ENCODE measurements at places on chromosomes 7 and 10.

- no peak for DNase-seq
Observed at GRCh38 chr10:30412901-30413300, 21.1 kb upstream of the MAP3K8 start.

GRCh38 chr7:90834771-90835170, 238.7 kb downstream of the CDK14 start:
- DNase-seq = no peak

DNA sequence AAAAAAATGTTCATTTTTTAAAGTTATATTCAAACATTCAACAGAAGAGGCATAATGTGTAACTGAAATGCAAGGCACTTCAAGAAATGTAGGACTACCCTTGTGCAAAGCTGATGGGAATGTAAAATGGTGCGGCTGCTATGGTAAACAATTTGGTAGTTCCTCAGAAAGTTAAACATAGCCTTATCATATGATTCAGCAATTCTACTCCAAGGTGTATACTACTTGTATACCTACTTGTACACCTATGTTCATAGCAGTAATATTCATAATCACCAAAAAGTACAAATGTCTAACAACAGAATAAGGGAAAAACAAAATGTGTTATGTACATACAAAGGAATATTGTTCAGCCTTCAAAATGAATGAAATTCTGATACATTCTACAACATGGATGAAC, 37.3 kb downstream of the TET1 start:
- DNase-seq = no peak

GRCh38 chr10:93991596-93992284, 2.0 kb upstream of the PLCE1 start:
- peak; percentile 27 for DNase-seq

GRCh38 chr7:36635091-36635490, 89.2 kb downstream of the AOAH start:
- DNase-seq = no peak

DNA sequence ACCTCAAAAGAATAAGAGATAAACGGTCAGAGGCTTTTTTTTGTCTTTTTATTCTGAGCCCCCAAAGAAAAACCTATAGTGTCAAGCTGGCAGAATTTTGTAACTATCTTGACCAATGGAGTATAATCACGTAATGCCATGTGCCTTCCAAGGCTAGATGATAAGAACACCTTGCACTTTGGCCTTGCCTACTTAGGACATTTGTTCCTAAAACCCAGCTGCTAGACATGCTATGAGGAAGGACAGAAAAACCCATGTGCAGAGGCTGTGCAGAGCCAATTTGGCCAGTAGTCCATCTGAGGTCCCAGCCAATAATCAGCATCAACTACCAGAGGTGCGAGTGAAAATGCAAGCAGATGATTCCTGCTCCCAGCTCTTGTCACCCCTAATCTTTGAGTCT, 69.9 kb downstream of the EPDR1 start:
- no peak for DNase-seq

DNA sequence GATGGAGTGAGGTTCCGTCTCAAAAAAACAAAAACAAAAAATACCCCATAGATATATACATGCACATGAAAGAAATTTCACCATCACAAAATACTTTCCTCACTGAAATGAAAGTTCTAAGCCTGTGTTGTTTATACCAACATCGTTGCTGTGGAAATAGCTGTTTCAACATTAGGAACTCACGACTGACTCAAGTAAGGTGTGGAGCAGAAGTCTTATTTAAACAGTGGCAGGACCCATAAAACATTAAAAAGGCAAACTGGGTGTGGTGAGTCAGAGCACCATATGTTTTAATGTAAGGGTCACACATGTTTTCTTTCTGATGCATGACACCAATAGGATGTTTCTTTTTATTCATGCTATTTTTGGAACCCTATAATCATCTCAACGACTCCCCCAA, 48.3 kb downstream of the BAIAP2L1 start:
- DNase-seq = peak; percentile 67

DNA sequence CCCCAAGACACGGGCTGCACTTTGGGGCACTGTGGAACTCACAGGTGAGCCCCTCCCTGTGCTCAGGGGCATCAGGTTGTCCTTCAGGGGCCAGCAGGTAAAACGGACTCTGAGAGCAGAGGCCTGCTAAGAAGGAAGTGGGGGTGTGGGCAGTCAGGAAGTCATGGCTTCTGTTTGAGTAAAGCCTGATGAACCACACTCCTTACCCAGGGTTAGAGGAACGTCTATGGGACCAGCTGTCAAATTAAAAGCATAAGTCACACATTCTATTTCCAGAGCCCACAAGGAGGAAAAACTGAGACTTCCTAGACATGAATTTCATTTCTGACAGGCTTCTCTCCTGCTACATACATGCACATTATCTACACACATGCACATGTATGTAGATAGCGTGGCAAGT, 616.4 kb downstream of the SDK1 start:
- no peak for DNase-seq

DNA sequence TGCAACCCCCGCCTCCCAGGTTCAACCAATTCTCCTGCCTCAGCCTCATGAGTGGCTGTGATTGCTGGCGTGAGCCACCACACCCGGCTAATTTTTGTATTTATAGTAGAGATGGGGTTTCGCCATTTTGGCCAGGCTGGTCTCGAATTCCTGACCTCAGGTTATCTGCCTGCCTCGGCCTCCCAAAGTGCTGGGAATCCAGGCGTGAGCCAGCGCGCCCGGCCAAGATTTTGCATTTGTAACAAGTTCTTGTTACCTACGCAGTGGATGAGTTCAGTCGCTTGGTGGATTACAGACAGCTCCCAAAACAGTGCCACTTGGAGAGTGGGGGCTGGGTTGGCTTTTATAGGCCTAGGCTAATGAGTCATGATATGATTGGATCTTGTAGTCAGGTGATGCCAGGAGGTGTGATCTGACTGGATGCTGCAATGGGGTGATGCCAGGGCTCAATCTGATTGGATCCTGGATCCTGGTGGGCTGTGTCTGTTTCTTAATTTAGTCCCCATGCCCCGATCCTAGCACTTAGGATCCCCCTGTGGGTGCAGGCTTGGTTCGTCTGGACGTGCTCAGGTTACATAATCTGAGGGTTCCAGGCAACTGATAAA, 20.3 kb downstream of the SBDS start:
- no peak for DNase-seq

GRCh38 chr7:69598487-69599285, 411 bp downstream of the AUTS2 start:
- DNase-seq = no peak

DNA sequence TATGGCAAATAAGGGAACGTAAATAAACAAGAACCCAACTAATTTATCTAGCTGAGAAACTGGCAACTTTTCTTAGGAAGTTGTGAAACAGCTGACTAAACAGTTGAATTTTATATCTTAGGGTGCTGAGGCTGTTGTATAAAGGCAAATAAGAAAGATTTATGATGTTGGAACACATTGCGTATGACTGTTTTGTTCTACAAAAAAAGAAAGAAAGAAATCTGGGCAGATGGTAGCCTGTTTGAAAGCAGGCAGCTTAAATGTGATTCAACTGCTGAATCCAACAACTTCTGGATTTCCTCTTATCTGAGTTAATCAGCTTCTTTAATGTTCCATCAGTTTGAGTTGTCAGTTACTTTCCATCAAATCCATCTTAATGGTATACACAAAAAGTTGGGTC, 214.5 kb downstream of the SNX13 start:
- no peak for DNase-seq

DNA sequence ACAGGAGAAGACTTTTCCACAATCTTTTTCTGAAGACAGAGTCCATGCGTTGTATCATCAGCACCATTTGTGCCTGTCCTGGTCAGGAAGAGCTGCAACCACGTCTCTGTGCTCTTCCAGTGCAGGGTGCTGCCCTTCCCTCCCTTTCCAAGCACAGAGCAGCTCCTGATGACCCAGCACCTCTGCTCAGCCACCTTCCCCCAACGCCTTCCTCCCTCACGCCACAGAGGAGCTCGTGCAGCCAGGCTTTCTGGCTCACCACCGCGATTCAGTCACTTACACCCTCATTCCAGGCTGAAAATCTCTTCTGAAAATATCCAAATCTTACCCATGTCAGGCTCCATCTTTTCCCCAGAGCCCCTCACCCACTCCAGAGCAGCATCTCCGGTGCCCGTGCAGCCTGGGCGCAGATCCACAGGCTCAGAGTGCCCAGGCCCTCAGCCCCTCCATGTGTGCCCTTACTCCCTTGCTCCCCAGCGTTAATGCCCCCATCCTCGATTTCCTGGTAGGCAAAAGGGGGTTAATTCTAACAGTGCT, 181.5 kb downstream of the DIP2C start:
- DNase-seq = no peak

- no peak for DNase-seq
Observed at GRCh38 chr7:135774284-135774683, 25.7 kb upstream of the FAM180A start.

DNA sequence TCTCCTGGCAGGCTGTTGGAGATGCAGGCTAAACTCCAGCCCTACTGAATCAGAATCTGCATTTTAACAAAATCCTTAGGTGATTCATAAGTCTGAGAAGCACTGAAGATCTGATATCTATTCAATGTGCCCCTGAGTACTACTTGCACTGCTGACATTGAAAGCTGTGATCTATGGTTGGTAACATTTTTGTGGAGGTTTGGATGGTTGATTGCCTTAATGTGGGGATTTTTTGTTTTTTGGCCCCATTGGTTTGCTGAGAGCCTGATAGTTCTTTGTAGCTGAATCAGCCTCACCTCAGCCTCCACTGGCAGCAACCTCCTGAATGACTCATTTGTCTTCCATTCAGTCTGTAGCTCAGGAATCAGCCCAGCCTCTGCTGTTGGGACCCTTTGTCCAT, 14.7 kb upstream of the LRRN3 start:
- DNase-seq = no peak

DNA sequence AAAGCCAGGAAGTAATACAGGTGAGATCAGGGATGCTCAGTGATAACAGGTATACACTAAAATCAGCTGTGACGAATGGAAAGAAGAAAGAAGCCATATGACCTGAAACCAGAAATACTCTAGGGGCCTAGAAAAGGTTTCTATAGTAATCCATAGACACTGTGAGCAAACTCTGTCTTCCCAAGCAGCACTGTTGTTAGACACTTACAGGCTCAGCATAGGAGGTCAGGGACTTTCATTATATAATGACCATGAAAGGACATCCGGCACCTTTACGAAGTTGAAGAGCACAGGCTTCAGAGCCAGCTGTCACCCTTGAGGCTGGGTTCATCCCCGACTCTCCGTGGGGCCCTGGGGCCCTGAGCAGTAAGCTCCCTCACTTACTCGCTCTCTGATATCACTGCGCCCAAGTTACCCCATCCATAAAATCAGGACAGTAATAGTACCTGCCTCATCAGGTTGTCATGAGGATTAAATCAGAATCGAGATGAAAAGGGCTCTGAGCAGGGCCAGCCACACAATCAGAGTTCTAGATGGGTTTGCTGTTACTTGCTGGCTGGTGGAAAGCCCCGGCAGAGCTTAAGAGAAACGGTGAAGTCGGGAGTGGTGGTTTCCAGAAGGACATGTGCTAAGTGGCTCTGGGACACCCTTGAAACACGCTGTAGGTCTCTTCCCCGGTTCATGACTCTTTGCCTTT, 79.5 kb downstream of the ITIH5 start:
- DNase-seq = no peak

DNA sequence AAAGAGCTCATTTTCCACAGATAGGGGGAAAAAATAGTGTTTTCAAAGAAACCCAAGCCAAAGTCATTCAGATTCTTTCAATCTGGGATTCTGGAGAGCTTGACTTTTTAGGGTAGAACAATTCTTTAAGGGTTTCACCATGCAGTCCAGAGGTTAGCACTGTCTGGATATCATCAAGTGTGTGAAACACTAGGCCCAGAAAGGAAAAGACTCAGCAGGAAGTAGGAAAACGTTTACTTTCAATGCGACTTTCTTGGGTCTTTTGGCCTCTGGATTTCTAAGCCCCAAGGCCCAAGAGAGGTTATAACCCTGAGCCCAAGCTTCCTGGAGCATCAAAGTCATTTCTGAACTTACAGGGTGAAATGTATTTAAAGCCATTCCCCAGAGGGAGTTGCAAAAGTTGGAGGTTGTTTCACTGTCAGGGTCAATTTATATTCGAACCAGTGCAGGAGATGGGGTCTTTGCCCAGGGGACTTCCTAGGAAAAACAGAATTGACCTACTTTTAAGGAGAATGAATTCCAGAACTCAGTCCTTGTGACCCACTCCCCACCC, 158.0 kb downstream of the C7orf25 start:
- no peak for DNase-seq

DNA sequence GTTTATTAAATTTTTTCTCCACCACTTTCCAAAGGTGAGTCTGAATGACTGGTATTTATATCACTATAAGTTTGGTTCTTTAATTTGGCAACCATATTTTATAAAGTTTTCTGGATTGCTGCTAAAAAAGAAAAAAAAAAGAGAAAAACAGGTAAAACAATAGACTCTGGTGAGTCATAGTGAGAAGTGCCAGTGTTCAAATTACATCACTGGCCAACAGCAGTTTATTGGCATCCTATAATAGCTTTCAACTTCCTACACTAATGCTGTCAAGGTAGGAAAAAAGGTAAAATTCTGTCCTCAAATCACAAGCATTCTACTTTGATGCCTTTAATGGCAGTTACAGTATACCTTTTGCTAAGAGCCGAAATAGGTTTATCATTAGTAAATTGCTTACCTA, 808.8 kb downstream of the GRM8 start:
- DNase-seq = no peak

- no peak for DNase-seq
Observed at GRCh38 chr10:15863733-15864132, 3.4 kb upstream of the MINDY3 start.

- no peak for DNase-seq
Observed at GRCh38 chr10:133461027-133461426, 7.3 kb downstream of the SCART1 start.

Measured in fibroblast of the conjunctiva (primary cell).